Natural killer cell treated with Interleukin-12 subunit alpha and Interleukin-12 subunit beta and Interleukin-15 and Interleukin-18, amount 100 ng/mL, for 72 hours (primary cell): ENCODE measurements at places on chromosomes 1 and 21.

GRCh38 chr1:87132284-87132870 is 196.3 kb upstream of the LMO4 start:
- DNase-seq, result no peak

GRCh38 chr1:218339267-218339831 is 5.8 kb upstream of the TGFB2 start:
- no peak for DNase-seq

DNA sequence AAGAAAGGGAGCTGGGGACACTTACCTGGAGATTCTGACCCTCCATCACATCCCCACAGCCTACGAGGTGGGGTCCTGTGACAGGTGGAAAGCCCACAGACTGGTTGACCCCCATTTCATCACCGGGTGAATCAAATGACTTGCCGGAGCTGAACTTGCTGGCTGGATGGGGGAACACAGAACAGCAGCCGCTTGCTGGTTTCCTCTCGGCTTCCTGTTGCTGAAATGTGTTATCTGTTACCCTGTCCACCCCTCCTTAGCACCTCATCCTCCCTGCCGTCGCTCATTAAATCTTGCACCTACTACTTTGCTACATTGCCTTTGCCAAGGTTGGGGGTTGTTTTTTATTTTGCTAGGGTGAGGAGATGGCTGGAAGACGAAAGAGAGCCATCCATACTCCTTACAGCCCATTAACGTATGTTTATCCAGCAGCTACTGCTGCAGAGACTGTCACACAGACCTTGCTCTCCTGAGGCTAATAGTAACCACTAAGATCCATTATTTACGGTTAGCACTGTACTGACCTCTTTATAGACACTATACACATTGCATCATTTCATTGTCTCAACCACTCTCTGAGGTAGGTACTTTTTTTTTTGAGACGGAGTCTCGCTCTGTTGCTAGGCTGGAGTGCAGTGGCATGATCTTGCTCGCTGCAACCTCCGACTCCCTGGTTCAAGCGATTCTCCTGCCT is 7.0 kb downstream of the PAFAH2 start:
- peak; percentile 81 for DNase-seq

GRCh38 chr1:67642629-67643028 is 42.4 kb upstream of the GADD45A start:
- no peak for DNase-seq

DNA sequence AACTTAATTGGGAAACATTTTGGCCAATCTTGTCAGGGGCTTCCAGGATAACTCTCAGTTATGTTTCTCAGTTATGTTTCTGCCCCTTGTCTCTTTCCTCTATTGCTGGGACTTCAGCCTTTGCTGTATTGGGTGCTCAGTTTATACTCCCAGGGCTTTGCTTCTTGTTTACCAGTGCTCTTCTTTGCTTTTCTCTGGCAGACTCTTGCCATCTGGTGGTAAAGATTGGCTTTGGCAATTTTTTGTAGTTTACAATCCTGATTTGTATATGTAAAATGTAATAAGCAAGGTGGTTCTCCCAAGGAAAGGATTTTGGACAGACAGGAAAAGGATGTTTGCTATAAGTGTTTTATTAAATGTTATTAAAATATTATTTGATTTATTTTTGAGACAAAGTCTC is 37.9 kb downstream of the FABP3 start:
- DNase-seq, result no peak
